Cerebellum (tissue), 4 donors: ENCODE measurements at places on chromosomes 7 and 10. TPM values are rescaled to one million over a fixed set of nuclear protein-coding genes. Genes with fewer than 3 reads are reported as not detected.

Gene CTTNBP2
- total RNA-seq = 63.5 TPM

GRCh38 chr7:80611779-80612178, 26.7 kb upstream of the CD36 start:
- DNase-seq = peak; percentile 49

- DNase-seq = no peak
These were observed 78.3 kb downstream of the RAPGEF5 start for GRCh38 chr7:22278660-22279059.

- DNase-seq = peak; percentile 60
These were observed 21.8 kb upstream of the LRRC4 start for GRCh38 chr7:128053023-128053422.

GRCh38 chr10:79148452-79149344, 79.9 kb downstream of the ZMIZ1 start:
- DNase-seq = peak; percentile 72

Gene PRPS1L1
- not detected for total RNA-seq

- DNase-seq = no peak
These were observed 118.9 kb downstream of the OTUD1 start for GRCh38 chr10:23557777-23558176.

- DNase-seq = no peak
These were observed 104.5 kb upstream of the INSYN2A start for GRCh38 chr10:127300868-127301321.

GRCh38 chr10:104574838-104575237, 66.3 kb upstream of the SORCS3 start:
- no peak for DNase-seq

Gene HABP2
- not detected for total RNA-seq

DNA sequence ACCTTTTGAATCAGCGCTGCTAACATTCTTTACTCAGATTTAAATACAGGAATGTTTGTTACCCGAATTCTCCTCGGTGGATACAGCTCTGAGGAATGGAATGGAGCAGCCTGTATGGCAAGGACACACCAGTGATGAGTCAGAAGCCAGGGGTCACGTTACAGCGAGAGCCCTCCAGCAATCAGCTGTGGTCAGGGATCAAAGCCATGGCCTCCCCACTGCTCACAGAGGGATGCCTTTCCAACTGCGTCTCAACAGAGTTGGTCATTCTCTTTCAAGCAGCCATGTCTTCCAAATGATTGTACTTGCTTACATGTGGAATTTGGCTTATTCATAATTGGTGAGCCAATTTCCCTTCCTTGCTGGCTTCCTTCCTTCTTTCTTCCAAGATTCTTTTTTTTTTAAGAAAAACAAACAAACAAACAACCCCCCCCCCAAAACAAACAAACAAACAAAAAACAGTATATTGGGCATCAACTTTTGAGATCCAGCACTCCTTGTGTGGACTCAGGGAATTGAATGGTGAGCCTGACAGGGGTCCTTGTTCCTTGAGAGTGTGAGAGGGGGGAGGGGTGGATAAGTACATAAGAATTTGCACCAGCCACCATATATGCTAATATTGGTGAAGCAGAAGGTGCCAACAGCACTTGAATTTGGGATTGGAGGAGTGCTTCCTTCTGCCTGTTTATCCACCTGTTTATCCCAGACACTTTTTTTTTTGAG, 100.2 kb downstream of the ATXN7L1 start:
- no peak for DNase-seq

- DNase-seq = no peak
These were observed 56.5 kb downstream of the KIAA1549 start for GRCh38 chr7:138924501-138925225.

DNA sequence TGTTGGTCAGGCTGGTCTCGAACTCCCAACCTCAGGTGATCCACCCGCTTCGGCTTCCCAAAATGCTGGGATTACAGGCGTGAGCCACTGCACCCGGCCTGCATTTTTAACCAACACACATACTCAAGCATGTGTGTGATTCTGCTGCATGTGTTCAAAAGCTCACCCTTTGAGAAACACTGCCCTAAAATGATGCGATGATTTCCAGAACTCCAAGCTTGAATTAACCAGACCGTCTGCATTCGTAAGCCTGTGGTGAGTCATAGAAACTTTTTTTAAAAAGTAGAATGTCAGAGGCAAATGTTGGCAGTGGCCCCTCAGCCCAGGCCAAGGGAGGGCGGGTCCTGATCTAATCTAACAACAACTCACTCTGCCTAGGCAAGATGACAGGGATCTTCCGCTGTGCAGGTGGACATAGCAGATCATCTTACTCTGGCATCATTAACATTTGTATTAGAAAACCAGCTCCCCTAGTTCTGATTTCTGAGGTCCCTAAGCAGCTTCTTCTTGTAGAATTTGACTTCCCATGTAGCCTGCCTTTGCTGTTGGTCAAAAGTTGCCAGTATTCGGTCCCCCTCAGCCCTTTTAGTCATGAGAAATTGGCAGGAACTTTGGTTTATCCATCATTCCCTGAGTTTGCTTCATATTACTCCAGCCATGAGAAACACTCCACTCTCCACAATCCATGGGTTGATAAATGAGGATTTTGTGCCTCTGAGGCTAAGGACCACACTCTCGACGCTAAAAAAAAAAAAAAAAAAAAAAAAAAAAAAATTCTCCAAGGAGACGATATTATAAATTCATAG, 190.4 kb downstream of the SKIDA1 start:
- DNase-seq = no peak

DNA sequence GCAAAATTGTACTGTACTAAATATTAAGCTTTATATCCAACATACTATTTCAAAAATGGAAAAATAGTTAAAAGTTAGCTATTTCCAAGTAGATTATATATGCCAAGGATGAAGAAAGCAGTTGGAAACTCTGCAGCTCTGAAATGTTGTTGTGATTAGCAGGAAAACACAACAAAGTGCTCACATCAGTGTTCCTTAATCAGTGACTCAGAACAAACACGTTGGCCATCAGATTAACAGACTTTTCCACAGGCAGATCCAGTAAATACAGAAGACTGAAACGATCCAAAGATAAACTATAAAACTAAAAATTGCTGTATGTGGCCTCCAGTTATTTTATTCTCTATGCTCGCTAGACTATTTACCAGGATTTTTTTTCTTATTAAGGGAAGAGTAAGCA, 99.6 kb upstream of the SEMA3D start:
- DNase-seq = no peak

DNA sequence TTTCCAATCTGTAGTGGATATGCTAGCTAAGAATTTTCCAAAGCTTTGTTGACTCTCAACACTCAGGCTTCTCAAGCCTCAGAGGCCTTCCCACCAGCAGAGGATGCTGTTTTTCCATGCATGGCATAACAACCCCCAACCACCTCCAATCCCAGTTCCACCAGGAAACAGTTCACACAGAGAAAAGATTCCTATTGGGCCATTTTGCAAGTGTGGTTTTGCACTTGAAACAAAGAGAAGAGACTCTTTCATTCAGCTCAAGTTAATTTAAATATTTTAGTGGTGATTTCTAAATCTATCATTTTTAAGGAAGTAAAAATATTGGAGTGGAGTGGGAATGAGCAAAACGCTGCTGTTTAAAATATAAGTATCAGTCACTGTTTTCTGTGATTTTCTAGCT, 105.6 kb upstream of the COL1A2 start:
- no peak for DNase-seq

Gene TYW1
- total RNA-seq = 15.5 TPM

GRCh38 chr7:106419455-106420182, 134.8 kb upstream of the NAMPT start:
- DNase-seq = no peak
